NCI-H774 (cell line): ENCODE measurements at places on chromosomes 4 and X.
A peak's percentile ranks its signal among the peaks of the same experiment; 100 is the strongest.

DNA sequence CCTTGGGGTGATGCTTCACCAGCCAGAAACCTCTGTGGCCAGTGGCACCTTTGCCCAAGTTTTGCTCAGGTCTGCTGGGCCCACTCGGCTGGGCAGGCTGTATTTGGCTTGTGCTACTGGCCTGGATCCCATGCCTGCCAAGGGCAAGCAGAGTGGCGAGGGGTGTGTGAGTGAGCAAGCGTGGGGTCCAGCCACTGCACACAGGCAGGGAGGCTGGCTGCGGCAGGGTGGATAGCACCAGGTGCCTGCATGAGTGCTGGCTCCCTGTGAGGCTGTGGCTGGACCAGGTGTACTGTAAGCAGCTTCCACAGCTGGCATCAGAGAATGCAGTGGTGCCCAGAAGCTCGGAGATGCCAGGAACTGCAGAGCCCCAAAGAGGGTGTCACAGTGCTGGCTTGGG is 478.5 kb downstream of the STPG2 start:
- no peak for DNase-seq

- no peak for DNase-seq
Observed at GRCh38 chrX:2629316-2630007, 61.6 kb upstream of the CD99 start.

GRCh38 chr4:118972167-118972566 is 83.5 kb downstream of the SYNPO2 start:
- DNase-seq = no peak

DNA sequence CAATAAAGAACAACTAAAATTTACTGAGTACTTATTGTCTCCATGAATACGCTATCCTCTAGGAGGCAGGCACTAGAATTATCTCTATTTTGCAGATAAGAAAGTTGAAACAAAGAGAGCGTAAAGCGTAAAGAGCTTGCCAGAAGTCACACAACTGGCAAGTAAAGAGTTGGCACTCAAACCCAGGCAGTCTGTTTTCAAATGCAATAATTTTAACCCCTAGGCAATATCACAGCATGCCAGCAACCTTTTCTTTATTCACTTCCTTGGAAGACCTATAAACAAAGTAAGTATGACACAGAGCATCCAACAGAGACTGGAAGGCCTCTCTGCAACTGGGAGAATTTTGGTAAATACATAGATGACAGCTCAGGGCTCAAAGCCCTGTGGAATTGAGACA is 23.2 kb upstream of the AMELX start:
- no peak for DNase-seq

DNA sequence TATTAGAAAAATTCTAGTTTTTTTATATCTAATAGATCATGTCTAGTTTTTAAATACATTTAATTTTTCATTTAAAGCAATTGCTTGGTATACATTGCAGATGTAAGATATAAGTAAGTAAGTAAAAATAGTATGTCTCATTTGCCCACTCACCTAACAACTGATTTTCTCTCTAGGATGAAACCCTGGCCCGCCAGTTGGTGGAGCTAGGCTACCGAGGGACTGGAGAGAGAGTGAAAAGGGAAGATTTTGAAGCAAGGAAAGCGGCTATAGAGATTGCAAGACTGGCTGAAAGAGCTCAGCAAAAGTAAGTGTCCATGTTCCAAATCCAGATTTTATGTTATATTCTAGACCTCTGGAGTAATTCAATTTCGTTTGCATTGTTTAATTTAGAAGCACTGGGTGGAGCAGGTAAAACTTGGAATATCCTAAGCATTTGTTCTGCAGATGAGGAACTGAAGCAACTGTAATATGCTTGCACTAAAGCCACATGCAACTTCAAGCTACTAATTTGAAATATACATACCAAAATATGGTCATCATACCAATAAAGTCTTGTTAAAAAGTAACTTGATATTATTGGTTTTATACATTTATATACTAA is 27.1 kb downstream of the CFAP299 start:
- peak; percentile 37 for DNase-seq

DNA sequence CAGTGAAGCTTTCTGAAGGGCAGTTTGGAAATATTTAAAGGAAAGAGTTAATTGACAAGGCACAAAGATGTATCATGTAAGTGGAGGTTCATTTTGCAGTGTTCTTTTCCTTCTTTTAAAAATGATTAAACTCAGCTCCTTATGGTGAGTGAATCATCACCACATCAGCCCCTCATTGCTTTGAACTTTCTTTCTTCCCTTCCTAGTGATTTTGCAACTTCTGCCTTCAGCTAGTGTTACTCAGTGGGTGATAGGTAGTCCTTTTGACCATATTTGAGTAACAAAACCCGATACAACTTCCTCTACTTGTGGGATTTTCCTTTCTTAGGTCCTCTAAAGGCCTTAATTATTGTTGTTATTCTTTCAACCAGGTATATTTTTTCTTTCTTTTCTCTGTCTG is 8.2 kb downstream of the ZCCHC4 start:
- DNase-seq = no peak

DNA sequence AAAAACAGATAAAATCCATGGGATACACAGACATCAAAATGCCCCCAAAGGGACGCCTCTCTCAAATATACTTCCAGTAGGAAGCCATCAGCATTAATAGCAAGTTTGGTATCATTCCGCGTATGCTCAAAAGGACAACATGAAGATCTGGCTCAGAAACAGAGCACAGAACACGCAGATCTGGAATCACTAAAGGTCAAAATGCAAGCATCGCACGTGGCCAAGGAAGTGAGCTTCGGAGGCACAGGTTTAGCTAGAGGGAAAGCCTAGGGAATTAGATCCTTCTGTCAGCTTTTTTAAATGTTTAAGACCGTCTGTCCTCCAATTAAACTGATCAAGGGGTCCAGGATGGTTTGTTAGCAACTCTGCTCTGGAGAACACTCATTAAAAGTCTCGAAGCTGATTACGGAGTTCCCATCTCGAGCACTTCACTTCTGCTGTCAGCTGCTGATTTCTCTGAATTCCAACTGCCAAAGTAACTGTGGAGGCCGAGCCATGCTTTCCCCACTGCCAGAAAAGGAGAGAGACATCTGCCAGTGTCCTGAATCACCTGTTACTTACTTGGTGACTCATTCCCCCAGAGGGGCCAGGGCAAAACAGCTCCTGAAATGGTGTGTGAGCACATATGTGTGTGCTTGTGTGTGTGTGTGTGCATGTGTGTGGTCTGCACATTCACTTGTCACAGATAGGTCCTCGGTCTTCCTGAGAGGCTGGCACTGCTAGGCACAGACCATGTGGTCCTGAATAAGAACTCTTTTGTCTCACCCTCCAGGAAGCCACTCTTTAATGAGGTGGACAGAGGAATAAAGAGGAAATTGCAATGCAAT is 177.7 kb upstream of the PPARGC1A start:
- no peak for DNase-seq

DNA sequence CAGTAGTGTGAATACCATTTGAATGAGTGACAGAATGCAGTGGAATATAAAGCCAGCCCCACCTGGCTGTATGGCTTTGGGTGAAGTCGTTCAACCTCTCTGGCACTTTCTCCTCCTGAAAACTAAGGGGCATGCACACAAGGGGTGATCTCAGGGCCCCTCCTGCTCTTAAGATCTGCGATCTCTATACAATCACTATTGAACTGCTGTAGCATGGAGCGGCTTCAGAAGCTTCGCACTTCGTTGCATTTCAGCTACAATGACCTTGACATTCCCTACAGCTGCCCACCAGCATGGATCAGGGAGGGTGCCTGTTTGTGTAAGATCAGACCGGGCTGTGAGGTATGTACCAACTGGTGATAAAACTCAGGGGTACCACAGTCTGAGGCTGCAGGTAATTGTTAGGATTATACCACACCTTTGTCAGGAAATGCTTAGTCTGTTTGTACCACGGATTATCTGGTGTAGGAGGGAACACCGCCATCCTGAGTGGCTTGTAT is 85.2 kb downstream of the AASDH start:
- DNase-seq = no peak

GRCh38 chrX:84320614-84321013 is 132.6 kb upstream of the RPS6KA6 start:
- DNase-seq = no peak

- DNase-seq = no peak
Observed at GRCh38 chrX:45196701-45197100, 4.0 kb downstream of the DIPK2B start.

DNA sequence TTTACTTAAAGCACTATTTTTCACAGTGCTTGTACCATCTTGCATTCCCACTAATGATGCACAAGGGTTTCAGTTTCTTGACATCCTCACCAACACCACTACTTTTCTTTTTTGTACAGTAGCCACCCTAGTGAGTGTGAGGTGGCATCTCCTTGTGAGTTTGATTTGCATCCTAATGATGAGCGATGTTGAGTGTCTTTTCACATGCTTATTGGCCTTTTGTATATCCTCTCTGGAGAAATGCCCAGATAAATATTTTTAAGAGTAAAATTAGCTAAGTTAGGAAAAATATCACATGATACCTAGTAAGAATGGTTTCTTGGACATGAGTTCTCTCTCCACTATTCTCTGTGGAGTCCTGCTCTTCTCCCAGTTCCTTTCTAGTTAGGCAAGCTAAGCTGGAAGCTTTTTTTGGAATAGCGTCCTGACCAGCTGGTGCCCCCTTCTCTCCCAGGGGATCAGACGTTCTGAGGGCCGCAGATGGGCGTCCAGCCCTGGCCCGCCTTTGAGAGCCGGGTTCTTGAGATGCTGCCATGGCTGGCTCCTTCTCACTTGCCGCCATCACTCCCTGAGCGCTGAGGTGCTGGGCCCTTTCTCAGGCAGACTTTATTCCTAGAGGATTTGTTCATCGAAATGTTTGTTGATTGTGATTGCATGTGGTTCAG is 132.1 kb downstream of the ARHGAP10 start:
- no peak for DNase-seq

DNA sequence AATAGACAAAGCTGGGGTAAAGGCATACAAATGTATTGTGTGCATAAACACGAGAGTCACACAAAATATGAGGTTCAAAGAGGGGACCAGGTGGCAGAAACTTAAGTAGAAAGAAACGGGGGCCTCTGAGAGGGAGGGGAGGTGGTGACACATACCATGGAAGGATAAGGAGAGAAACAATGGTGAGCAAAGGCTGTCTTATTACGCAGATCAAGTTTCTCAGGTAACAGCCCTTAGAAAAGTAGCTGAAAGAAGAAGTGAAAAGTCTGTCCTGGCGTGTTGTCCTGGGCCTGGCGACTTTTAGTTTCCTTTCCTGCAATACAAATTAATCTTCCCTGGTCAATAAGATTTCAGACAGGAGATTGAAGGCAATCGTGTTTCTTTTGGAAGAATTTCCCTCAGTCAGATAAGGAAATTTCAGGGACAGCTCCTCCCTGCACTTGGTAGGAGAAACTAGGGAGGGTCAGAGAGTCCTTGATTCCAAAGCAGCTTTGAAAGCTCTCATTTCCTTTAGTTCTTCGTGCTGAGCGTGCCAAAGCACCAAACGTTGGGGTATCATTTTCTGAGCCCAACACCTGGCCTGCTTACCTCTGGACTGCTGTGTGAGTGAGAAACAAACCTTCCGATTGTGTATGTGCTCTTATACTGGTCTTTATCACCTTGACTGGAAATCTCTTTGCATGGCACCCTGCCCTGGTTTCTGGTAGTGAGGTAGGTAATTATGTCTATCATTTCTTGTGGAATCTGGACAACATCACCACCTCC is 676.7 kb upstream of the LCORL start:
- DNase-seq = no peak

DNA sequence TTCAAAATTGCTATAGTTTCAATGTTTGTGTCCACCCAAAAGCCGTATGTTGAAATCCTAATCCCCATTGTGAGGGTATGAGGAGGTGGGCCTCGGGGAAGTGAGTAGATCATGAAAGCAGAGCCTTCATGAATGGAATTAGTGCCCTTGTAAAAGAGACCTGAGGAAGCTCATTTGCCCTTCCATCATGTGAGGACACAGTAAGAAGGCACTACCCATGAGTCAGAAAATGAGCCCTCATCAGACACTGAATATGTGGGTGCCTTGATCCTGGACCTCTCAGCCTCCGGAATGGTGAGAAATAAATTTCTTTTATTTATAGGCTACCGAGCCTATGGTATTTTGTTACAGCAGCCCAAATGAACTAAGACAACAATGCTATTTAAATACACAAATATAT is 57.7 kb upstream of the EFHC2 start:
- no peak for DNase-seq

DNA sequence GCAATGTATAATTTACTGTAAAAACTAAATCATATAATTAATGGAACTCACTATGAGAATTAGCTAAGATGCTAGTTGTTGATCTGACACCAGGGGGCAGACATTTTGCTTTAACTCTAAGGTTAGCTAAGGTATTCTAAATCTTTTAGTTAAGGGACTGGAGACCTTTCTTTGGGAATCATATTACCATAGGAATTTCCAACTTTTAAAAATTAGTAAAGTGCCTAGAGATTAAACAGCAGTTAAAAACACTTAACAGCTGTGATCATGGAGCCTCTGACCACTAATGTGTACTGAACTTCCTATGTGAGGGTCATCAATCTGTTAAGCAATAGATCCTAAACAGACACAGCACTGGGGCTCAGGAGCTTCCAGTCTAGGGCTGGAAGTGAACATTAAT is 226.6 kb downstream of the NSUN7 start:
- DNase-seq = peak; percentile 47

DNA sequence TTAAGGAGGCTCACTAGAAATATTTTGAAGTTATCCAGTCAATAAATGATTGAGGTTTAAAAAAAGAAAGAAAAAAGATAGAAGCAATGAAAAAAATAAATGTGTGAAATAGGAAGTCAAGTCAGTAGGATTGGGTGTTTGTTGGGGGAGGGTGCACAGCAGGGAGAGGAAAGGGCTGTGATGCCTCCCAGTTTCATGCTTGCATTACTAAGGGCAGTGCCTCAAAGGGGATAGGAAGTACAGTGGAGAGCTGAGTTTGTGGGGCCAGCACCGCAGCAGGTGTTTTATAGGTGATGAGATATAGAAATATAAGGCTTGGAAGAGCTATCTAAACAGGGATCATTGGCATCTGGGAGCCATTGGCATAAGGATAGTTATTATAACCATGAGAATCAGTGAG is 919.2 kb downstream of the STIM2 start:
- DNase-seq = no peak

DNA sequence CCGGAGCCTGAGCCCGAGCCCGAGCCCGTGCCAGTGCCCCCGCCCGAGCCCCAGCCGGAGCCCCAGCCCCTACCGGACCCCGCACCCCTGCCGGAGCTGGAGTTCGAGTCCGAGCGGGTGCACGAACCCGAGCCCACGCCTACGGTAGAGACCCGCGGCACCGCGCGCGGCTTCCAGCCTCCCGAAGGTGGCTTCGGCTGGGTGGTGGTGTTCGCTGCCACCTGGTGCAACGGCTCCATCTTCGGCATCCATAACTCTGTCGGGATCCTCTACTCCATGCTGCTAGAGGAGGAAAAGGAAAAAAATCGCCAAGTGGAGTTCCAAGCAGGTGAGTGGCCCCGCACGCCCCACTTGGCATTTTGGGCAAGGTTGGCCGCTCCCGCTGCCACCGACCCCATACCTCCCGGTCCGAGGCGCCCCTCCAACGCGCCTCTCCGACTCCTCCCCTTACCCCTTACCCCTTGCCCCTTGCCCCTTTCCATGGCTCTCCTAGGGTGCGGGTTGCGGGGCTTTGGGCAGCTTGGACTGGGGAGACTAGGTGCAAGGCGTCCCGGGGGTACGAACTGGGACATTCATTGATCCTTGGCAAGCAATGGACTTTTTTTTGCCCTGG is 553 bp downstream of the SLC16A2 start:
- DNase-seq = no peak
